IPS DF 19.7 (cell line): ENCODE measurements at places on chromosomes 6 and 20.

GRCh38 chr20:57938158-57939108 is 228.6 kb upstream of the PMEPA1 start:
- DNase-seq: no peak

DNA sequence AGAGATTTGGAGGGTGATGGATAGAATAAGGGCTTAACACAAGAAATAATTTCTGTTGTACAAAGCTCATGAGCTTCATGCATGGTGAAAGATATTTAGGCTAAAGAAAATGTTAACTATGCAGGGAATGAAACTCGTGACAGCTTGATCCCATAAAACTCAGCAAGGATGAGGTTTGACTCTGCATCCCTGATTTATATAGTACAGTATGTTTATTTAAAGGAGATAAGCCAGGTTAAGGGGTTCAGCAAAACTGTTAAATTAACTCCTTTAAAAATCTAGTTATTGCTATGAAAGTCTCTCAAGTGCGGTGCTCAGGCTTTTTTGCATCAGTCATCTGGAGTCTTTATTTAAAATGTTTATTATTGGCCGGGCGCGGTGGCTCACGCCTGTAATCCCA is 326.4 kb downstream of the LAMA2 start:
- no peak for DNase-seq

GRCh38 chr6:101114703-101115102 is 233.6 kb upstream of the ASCC3 start:
- DNase-seq: no peak

DNA sequence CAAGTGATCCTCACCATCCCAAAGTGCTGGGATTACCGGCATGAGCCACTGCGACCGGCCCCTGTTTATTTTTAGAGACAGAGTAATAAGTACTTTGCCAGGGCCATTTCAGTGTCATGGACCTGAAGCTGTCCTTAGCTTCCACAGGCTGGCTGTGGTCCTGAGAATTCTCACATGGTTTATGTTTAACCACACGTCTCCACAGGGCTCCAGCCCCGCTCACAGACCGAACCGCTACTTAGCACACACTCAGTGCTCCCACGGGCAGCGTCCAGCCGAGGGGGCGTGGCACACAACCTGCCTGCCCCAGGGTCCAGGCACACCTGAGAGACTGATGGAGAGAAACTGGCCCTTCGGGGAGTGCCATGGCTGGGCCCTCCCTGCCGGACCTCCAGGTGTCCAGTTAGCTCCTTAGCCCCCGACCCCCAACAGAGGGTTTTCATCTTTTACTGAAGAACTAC is 11.7 kb downstream of the ACSS1 start:
- no peak for DNase-seq

DNA sequence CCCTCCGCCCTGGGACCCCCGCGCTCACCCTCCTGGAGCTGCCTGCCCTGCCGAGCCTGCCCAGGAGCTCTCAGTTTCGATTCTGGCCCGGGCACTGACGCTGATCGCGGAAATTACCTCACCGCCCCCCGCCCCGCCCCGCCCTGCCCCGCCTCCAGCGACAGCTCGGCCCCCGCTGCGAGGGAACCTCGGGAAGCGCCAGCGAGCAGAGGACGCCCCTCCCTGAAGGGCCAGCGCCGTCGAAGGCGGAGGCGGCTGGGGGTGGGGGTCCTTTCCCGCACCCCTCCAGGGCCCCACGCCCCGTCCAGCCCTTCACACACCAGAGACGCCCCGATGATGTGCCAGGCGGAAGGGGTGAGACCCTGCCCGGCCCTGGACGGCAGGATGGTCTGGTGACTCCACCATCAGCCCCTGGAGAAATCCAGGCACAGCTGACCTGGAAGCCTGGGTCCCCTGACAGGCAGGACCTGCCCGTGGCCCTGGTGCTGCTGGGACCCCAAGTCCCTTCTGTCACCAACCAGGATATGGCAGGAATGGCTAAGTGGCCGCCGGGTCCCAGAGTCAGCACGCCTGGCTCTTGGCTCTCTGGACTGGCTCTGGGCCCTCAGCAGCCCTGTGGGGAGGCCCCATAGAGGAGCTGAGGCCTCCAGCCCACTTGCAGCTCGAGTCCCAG is at the start of gene HELZ2:
TSS of gene HELZ2 (minus strand) at position 84 of the 673 bp plus-strand sequence. CDS start 1,854 bp downstream, outside the sequence.
- DNase-seq: no peak

DNA sequence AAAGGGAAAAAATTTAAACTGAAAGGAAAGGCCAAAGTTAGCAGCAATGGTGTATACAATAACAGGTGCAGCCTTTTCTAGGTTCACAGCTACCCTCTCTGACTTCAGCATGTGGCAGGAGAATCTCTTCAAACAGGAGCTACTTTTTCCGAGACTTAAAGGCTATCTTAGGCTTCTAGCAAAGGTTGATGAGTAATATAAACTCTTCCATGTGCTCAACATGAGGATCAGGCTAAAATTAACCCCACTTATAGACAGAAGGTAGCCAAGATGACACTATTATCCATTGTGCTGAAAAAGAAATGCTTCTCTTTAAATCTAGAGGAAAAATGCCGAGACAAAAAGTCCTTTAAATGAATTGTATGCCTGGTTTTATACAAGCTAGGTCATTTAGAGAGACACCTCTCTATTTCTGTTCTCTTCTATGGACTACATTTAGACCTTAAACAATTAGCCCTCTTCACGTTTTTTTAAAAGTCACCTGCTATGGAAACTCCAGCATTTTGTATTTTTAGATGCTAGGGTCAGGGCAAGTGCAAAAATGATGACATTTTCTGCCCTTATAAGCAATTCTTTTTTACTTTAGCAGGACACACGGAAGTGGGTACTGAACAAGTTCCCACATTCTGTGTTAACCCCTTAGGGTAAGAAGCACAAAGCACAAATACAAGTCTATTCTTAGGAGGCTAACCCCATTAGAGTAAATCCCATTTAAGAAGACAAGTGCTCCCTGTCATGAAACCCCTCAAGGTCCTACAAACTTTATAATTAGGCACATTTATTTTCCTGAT is 216.8 kb upstream of the CITED2 start:
- DNase-seq: no peak

GRCh38 chr6:15621203-15622044 is 41.4 kb downstream of the DTNBP1 start:
- DNase-seq: no peak

- no peak for DNase-seq
Observed at GRCh38 chr20:44054118-44054517, 132.9 kb downstream of the JPH2 start.

DNA sequence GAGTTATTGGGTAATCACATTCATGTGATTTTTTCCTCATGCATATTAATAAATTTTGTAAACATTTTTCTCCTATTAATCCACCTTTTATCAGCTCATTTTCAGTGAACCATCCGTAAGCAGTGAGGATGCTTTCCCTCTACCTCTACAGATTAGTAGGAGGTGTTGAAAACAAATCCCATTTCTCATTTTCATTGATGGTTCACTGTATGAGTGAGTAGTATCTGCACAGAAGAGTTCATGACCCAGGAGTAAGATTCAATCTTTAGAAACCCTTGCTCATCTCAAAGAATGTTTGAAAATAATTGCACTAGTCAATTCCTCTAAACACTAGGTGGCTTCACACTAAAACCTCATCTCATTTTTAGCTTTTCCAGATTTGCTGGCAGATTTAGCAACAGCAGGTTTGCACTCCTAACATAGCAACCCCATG is 440.0 kb downstream of the HAO1 start:
- no peak for DNase-seq

DNA sequence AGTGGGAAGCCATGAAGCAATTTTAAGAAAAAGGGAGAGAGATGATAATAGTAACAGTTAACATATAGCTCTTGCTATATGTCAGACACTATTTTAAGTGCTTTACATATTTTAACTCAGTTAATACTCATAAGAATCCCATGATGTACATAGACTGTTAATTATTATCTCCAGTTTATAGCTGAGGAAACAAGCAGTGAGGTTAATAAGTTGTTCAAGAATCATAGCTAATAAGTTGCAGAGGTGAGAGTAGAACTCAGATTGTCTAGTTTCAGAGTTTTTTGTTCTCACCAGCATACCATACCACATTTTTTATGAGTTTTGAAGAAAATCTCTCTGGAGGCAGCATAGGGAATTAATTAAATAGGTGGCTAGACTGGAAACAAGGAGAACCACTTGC is 144.6 kb upstream of the MMS22L start:
- DNase-seq: no peak

DNA sequence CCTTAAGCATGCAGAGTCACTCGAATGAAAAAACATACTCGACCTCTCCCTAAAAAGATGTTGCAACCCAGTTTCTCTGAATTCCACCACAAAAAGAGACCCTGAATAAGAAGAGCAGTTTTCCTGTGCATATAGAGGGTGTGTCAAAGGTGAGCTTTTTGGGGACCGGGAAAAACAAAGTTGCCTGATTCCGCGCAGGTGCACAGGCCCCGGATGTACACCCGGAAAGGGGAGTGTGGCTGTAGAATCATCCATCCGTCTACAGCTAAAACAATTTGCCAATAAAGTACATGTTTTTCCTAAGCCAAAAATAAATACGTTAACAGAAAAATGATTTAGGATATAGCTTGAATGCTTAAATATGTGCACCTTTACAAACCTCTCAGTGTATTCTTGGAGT is 41.2 kb upstream of the IRF4 start:
- no peak for DNase-seq

- no peak for DNase-seq
Observed at GRCh38 chr20:32165836-32166545, 41.6 kb downstream of the PLAGL2 start.

DNA sequence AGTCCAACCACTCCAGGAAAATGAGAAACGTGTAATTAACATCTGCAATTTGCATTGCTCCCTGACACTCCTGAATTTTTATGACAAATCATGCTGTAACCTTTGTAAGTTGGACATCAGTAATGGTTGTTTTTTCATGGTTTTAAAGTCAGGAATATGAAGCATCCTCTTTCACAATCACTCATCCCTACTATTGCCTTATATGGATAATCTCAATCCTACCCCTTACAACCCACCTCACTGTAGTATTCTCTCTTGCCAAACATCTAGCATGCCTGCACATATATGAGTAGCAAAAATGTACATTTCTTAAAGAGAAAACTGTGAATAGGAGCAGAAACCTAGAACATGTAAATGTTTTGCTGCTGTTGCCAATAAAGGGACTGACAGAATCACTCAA is 729.5 kb downstream of the KIF16B start:
- no peak for DNase-seq

DNA sequence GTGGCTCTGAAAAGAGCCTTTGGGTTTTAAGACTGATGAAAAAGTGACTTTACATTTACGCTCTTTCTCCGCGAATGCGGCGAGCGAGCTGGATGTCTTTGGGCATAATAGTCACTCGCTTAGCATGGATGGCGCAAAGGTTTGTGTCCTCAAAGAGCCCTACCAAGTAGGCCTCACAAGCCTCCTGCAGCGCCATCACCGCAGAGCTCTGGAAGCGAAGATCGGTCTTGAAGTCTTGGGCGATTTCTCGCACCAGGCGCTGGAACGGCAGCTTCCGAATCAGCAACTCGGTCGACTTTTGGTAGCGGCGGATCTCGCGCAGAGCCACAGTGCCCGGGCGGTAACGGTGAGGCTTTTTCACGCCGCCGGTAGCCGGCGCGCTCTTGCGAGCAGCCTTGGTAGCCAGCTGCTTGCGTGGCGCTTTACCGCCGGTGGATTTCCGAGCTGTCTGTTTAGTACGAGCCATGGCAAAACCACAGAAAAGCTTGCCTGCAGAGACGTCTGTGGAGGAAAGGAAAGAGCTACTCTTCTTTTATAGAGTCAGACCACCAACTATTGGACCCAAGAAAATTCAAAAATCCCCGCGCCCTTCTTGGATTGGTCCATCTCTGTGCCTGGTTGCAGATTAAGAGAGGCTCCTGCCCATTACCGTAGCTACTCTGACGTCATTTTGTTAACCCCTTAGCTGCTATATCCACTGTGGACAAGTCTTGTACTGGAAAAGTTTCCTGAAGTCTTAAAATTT is 55.5 kb upstream of the HFE start:
- peak; percentile 97 for DNase-seq

- no peak for DNase-seq
Observed at GRCh38 chr6:107129370-107129925, 14.1 kb upstream of the BEND3 start.

DNA sequence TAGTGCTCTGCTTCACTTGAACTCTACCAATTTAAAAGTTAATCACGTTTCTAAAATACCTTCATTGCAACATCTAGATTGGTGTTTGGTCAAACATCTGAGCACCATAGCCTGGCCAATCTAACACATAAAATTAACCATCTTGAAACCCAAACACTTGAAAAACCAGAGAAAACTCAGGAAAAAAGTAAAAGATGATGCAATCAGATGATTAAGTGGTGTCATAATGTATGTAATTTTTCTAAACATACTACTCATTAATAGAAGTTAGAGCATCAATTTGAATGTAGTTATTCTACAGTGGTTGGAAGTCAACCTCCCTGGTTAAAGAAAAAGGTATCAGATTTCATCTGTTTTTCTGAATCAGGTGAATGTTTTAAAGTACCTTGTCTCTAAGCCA is 228.6 kb upstream of the ID4 start:
- no peak for DNase-seq

DNA sequence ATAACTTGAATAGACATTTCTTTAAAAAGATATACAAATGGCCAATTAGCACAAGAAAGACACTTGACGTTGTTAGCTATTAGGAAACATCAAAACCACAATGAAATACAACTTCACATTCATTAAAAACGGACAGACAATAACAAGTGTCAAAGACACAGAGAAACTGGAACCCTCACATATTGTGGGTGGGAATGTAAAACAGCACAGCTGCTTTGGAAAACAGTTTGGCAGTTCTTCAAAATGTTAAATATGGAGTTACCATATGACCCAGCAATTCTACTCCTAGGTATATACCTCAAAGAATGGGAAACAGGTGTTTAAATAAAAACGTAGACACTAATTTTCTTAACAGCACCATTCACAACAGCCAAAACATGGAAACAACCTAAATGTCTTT is 100.5 kb upstream of the SLC22A23 start:
- DNase-seq: no peak

DNA sequence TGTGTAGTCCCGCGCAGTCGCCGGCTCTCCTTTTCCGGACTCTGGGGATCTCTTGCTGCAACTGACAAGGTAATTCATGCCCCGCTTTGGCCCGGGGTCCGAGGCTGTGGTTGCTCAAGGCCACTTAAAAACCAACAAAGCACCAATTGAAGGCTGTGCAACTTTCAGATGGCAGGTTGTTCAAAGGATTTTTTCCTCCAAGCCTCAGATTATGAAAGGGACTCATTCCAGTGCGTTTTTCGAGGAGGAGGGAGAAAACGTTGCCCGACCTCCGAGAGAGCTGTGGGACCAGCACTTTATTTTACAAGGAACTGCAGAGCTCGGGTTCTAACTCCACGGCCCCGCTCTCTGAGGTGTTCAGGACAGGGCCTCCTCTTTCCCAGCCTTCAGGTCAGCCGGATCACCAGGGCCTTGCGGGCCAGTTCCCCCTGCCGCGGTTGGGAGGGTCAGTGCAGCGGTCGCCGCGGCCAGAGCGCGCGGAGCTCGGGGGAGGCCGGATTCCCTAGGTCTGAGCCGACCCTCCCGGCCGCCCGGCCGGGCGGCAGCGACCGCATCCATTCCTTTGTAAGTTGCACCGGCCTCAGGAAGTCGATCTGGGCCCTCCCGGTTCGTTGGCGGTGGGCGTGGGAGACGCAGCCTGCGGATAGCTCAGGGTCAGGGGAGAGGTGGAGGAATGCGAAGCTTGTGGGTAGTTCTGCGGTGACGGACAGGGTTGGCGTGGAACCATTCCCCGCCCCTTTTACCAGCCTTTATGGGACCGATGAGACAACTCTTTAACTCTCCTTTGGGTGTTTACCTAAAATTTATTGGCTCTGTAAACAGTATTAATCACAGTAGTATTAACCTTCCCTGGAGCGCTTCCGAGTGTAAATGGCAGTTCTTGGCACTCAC is 1.6 kb downstream of the UTRN start:
- DNase-seq: peak; percentile 54
